ENCODE measurements at places on chromosomes 16 and 17.

DNA sequence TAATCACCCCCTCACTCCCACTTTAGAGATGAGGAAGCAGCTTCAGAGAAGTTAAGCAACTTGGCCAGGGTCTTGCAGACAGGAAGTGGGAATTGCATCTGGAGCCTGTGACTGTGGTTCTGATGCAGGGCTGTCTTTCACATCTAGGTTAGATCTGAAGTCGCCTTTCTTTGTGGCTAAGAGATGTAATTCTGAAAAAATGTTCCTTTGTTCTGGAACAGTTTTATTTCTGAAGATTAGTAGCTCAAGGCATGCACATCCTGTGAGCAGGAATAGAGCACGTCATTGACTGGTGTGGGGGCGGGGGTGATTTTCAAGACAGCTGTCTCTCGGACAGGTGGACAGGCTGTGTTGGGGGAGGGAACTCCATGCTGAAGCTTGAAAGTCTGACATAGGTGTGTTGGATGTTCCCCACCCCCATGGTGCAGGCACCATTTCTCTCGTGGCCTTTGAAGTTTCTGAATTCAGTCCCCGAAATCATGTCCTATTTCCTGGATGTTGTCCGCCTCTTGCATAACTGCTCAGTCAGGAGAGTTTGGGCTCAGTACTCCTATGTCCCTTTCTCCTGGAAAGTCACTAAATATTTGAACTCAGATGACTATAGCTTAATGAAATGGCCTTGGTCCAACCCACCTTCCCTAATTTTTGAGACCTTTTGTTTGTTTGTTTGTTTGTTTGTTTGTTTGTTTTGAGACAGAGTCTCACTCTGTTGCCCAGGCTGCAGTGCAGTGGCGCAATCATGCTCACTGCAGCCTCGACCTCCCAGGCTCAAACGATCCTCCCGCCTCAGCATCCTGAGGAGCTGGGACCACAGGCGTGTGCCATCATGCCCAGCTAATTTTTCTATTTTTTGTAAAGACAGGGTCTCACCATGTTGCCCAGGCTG is 21.0 kb upstream of the HERPUD1 start:
- DNase-seq, result peak; percentile 86

DNA sequence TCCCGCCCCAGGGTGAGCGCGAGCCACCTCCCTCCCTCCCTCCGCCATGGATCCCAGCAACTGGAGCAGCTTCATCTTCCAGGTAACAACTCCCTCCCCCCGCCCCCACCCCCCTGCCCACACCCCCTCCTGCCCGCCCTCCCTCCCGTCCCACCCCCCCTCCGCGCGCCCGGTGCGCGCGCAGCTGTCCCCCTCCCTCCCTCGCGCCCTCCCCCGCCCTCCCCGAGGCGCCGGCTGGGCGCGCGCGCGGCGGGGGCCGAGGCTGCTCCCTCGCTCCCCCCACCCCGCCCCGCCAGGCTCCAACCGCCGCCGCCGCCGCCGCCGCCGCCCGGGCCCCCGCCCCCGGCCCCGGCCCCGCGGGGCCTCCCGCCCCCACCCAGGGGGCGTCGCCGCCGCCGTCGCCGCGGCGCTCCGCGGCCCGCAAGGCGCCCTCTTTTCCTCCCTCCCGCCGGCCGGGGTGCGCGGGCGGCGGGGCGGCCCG is at the start of gene MAZ:
TSS of gene MAZ (plus strand) at position 431 of the 481 bp plus-strand sequence. CDS start 173 bp downstream, outside the sequence.
- no peak for DNase-seq

DNA sequence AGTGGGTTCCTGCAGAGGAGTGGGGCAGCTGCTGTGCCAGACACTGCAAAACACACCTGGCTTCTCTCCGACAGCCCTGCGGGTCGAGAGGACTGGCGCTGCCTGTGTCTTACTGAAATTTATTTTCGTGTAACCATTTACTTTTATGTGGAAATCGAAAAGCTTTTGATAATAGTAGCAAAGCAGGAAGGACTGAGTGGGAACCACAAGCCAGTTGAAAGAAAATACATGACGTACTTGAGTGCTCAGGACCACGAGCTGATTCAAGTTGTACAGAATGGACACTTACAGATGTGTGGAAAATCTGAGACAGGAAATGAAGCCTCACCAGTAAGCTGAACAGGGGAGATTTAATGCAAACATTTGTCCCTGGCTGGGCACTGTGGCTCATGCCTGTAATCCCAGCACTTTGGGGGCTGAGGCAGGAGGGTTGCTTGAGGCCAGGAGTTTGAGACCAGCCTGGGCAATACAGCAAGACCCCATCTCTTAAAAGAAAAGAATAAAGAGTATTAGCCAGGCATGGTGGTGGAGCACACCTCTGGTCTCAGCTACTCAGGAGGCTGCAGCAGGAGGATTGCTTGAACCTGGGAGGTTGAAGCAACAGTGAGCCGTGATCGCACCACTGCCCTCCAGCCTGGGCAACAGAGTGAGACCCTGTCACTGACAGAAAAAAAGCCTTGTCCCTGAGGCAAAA is 11.3 kb upstream of the RPL13 start:
- DNase-seq, result no peak

DNA sequence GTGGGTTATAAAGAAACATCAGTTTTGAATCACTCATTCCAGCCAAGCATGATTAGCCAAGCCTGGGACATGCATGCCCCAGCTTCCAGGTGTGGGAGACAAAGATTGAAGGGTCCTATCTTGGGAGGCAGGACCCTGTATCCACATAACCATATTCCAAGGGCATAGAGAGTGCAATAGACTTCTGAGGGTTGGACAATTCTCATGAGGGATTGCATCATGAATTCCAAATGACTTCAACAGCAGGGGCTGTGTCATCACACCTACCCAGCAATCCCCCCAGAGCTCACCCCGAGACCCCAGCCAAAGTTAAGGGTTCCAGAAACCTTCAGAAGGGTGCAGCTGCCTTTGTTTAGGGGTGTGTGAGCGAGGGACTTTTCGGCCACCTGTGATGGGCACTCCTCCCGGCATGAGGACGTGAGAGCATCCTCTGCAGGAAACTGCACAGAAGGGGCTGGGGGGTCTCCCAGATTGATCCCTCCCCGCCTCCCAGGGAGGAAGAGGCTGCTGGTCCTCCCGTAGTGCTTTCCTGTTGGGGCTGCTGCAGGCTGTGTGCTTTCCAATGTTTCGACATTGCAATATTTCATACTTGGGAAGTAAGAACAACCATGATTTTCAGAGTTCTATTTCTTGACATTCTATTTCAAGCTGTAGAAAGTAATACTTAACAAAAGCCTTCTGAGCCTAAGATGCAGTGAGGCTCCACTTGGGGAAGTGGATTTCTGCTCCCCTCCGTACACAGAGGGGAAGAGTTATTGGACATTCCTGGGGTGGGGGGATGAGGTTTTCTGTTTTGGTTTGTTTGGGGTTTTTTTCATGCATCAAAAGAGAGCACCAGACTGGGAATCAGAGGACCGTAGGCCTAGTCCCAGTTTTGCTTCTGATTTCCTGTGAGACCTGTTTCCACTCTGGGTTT is 13.3 kb upstream of the PITPNM3 start:
- DNase-seq, result no peak

DNA sequence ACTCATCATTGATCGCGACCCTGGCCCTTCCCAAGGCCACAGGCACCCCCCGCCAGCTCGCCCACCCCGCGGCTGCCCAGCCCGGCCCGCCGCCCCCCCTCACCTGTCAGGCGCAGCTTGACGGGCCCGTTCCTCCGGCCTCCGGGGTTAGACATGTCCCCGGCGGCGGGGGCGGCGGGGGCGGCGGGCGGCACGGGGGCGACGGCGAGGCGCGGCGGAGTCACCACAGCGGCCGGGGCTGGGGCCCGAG is 456 bp downstream of the SMURF2 start:
- no peak for DNase-seq

- no peak for DNase-seq
Measured at GRCh38 chr17:31509095-31509804, 117.8 kb downstream of the RAB11FIP4 start.

DNA sequence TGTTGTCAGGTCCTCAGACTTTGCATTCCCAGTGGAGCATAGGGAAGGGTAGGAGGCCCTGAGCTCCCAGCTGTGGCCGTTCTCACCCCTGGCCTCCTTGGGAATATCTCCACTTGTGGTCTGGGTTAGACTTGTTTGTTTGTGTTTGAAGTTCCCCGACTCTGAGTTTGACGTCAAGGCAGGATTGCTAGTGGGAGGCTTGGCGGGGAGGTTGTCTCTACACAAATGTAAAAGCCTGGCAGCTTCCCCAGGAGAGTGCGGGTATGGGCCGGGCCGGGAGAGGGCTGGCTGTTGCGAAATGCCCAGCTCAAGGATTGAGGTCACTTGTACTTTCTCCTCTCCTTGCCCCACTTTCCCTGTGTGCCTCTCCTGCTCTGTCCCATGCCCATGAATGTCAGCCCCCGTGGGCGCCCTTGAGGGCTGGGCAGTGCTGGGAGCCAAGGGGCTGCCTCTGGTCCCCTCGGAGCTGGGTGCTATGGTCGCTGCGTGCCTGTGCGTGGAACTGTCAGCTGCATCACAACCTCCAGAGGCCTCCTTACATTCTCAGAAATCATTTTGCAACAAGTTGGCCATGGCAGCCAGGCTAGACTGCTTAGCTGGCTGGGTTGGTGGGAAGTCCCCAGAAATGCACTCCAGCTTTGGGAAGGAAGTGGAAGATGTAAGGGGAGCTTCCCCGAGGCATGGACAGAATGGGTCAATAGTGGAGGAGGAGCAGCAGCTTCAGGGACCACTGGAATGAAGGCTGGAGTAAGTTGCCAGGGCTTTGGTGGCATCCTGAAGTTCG is 84.3 kb downstream of the KSR1 start:
- no peak for DNase-seq

DNA sequence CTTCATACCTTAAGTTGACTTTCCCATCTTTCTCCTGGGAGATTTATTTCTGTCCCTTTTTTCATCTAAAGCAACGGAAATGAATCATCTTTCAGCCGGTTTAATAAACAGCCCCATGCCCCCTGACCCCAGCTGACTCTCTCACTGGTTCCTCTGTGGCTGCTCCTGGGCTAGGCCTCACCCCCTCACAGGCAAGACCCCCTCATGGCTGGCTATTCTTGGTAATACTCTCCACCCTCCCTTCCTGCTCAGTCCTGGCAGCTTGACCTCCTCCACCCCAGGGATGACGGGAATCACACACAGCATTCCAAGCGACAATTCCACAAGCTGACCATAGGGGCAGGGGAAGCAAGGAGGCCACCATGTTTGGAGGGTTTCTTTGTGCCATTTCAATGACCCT is 1.5 kb upstream of the ADAP2 start:
- DNase-seq, result no peak

DNA sequence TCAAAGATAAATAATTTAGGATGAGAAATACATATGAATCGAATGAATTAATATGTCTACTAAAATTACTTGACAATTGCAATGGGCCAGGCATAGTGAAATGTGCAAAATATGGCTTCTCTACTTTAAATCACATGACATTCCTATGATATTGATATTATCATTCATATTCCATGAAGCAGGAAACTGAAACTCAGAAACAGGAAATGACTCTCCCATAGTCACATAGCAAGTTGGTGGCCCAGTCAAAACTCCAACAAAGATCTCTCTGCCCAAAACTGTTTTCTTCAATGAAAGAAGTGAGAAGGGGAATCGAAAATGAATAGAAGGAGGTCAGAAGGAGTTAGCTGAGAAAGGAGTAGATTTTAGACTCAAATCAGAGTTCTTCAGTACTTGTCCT is 272.2 kb downstream of the CDH8 start:
- DNase-seq, result no peak

DNA sequence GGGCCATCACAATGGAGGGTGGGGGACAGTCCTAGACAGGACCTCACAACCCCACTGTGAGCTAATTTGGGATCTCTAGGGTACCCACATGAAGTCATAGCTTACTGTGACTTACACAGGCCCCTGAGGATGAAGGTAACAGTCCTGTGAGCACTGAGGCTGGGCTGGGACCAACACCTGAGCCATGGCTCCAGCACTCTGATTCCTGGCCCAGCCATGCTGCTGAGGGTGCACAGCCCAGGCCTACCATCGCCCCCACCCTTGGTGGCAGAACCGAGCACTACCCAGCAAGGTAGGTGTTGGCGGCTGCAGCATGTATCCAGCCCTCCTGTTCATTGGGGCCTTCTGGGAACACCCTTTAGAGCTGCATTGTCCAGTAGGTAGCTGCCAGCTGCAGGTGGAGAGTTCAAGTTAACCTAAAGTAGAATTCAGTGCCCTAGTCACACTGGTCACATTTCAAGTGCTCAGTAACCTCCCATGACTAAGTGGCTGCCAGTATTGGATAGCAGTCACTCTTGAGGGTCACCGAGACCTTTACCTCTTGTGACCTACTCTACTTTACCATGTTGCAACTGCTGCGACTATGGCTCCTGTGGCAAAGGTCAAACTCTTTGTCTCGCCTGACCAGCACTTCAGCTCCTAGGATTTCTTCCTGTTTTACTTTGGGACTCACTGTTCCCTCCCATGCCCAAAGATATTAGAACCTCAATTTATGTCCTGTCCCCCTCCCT is 11.6 kb downstream of the AKAP1 start:
- no peak for DNase-seq

DNA sequence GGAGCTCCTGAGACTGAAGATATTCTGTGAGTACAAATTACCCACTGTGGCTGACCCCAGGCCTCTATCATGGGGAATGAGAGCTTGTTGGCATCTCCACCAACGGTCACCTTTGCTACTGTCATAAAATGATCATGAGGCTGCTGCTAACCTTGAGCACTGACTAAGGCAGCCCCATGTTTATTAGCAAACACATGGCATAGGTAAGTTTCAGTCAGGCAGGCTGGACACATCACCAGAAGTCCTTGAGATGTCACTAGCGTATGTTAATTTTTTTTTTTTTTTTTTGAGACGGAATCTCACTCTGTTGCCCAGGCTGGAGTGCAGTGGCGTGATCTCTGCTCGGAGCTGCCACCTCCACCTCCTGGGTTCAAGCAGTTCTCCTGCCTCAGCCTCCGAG is 1.5 kb upstream of the GLG1 start:
- DNase-seq, result no peak

GRCh38 chr17:74785096-74785980 is 9.2 kb upstream of the NAT9 start:
- DNase-seq, result no peak

DNA sequence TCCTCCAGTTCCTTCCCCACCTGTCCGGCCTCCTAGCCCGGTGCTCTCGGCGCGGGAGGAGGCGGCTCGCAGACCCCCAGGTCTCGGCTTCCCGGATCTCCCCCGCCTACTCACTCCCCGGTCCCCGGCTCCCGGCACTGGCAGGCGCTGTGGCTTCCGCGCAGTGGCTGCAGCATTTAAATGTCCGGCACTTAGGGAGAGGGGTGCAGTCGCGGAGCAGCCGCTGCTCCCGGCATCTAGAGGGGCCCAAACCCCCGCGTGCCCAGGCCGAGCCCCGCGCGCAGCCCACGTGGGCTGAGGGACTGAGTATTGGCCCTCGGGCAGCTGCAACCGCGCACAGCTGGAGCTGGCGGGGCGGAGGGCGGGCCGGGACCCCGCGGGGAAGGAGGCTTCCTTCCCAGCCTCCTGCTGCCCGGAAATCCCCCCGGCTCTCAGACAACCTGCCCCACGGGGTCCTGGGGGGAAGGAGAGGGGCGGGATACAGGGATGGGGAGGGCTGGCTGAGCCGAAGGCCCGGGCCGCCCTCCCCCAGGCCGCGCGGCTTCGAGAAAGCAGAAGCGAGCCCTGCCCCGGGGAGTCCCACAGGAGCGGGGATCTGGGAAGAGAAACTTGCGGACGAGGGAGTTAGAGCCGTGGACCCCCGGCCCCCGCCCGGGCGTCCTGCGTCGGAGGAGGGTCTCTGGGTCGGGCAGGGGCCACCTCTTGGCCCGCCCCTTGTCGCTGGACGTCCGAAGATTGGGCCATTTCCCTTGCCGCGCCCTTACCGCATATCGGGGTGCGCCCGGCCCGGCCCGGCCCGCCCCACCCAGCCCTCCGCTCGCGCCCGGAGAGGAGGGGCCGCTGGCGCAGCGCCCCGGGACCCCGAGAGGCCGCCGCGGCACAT is at the start of gene MMP25:
TSS of gene MMP25 (plus strand) at position 804 of the 883 bp plus-strand sequence. CDS start 357 bp downstream, outside the sequence.
- DNase-seq, result no peak
